Transverse colon (tissue), 4 donors: ENCODE measurements at places on chromosomes 12 and 14.

- no peak overlapping the region for H3K27ac ChIP-seq
- no peak overlapping the region for H3K4me3 ChIP-seq
- no peak for DNase-seq
- no peaks in the 10 kb centered on the region for H3K36me3 ChIP-seq
Measured at GRCh38 chr12:126369487-126370463, 1304.5 kb downstream of the AACS start.

DNA sequence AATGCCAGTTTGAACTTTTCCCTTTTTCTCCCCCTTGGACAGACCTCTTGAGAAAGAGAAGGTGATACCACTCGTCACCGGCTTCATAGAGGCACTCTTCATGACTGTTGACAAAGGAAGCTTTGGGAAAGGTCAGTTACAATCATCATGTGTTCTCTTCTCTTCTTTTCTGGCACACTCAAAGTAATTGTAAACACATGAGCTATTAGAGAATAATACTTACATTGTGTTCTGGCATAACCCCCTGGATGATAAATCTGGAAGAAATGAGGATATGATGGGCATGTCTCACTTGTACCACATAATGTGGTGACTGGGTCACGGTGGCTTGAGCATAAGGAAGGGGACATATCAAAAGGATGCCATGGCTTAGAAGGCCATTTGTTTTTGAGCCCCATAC, 20.0 kb downstream of the UTP20 start:
- peaks cover 28% of the 10 kb centered on the region for H3K36me3 ChIP-seq
- DNase-seq: no peak
- H3K27ac ChIP-seq: no peak overlapping the region
- H3K27me3 ChIP-seq: no peaks in the 10 kb centered on the region
- peaks cover 7% of the 10 kb centered on the region for H3K4me1 ChIP-seq
- no peak overlapping the region for H3K4me3 ChIP-seq

- DNase-seq: no peak
- H3K4me1 ChIP-seq: no peaks in the 10 kb centered on the region
- no peak overlapping the region for H3K4me3 ChIP-seq
Measured at GRCh38 chr14:71885301-71885700, 46.9 kb upstream of the RGS6 start.

DNA sequence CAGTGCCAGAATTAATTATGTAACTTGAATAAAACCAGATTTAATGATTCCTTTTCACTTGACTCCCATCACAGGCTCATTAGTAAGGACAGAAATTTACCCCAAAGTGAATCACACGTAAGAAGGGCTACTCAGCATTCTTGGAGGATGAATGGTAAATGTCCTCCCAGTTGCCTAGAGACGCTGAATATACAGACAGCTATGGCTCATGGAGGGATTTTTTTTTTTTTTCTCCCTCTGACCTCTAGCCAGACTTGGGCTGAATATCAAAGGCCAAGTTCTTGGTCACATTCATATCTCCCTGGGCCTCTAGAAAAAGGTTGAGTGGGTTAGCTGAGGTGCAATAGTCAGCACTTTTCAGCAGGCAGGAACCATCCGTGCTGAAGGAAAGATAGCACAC, 77.5 kb downstream of the PHLDA1 start:
- peaks cover 31% of the 10 kb centered on the region for H3K4me1 ChIP-seq
- H3K4me3 ChIP-seq: no peak overlapping the region
- no peak for DNase-seq
- no peaks in the 10 kb centered on the region for H3K36me3 ChIP-seq

DNA sequence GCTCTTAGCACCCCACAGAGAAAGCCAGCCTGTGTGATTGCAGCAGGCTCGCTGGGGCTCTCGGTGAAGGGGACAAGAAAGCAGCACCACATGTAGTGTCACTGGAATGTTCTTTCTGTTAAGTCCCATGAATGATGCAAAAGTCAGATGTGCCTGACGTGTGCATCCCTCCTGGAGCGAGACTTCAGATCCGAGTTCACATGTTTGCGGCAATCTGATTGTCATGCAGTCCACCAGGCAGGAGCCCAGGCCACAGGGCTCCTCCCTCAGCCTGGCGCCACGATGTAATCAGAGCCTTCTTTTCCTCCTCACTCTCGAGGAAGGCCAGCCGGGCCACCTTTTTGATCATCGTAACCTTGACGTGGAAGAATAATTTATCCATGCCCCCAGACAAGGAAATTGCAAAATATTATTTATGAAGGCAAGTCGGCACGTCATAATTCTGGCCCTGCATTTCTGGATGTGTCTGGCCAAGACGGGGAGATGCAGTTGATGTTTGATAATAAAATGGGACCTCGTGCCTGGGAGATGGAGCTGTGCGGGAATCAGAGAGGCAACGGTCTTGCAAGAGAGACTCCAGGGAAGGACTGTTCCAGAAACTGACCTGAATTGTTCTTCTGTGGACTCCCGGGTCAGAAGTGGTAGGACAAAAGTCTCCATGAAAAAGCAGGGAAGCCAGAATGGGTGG, 214.6 kb downstream of the PHETA1 start:
- H3K36me3 ChIP-seq: no peaks in the 10 kb centered on the region
- H3K27me3 ChIP-seq: peaks cover 5% of the 10 kb centered on the region
- H3K4me1 ChIP-seq: no peaks in the 10 kb centered on the region

DNA sequence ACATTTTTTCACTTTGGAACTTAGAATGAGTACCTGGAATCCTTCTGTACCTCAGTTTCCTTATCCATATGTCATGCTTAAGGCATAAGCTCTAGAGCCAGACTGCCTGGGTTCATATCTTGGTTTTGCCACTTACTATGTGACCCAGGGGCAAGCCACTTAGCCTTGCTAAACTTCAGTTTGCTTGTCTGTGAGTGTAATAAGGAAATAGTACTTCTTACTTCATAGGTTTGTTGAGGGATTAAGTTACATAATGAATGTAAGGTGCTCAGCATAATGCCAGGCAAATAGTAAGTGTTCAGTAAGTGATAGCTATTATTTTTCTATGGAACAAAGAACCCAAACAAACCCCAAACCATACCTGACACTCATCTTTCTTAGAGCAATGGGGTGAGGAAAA, 225.1 kb downstream of the BCAT1 start:
- no peak for DNase-seq
- H3K27me3 ChIP-seq: no peaks in the 10 kb centered on the region
- no peak overlapping the region for H3K27ac ChIP-seq
- H3K36me3 ChIP-seq: no peaks in the 10 kb centered on the region
- H3K4me1 ChIP-seq: no peaks in the 10 kb centered on the region

GRCh38 chr14:104820669-104821228, 19.8 kb downstream of the ZBTB42 start:
- H3K27ac ChIP-seq: no peak overlapping the region
- peak; percentile 65 for DNase-seq
- no peak overlapping the region for H3K4me3 ChIP-seq
- no peaks in the 10 kb centered on the region for H3K27me3 ChIP-seq

GRCh38 chr12:25200703-25201102, 5.7 kb downstream of the ETFRF1 start:
- no peak overlapping the region for H3K27ac ChIP-seq
- no peaks in the 10 kb centered on the region for H3K36me3 ChIP-seq
- H3K4me1 ChIP-seq: peaks cover 10% of the 10 kb centered on the region

DNA sequence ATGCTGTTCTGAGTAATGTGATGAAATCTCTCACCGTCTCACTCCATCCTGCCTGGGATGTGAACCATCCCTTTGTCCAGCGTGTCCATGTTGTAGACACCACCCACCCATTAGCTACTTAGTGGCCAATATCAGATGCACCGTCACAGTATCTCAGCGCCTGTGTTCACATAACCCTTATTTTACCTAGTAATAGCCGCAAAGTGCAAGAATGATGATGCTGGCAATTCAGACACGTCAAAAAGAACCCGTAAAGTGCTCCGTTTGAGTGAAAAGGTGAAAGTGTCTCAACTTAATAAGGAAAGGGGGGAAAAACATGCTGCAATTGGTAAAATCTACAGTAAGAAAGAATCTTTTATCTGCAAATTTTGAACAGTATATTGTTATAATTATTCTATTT, 3.0 kb downstream of the RNASE10 start:
- H3K27ac ChIP-seq: no peak overlapping the region
- H3K4me3 ChIP-seq: no peak overlapping the region
- no peaks in the 10 kb centered on the region for H3K27me3 ChIP-seq

- H3K36me3 ChIP-seq: no peaks in the 10 kb centered on the region
- no peak overlapping the region for H3K4me3 ChIP-seq
- H3K4me1 ChIP-seq: no peaks in the 10 kb centered on the region
- no peak for DNase-seq
- H3K27me3 ChIP-seq: no peaks in the 10 kb centered on the region
Measured at GRCh38 chr14:97306133-97306759, 509.1 kb downstream of the VRK1 start.

- DNase-seq: peak; percentile 29
- no peaks in the 10 kb centered on the region for H3K27me3 ChIP-seq
- no peaks in the 10 kb centered on the region for H3K36me3 ChIP-seq
- H3K4me1 ChIP-seq: peaks cover 3% of the 10 kb centered on the region
- H3K4me3 ChIP-seq: no peak overlapping the region
Measured at GRCh38 chr12:8687846-8688601, 9.8 kb upstream of the RIMKLB start.

GRCh38 chr14:90332271-90332584, 487 bp upstream of the NRDE2 start:
- no peak for DNase-seq
- peak overlapping the region; percentile 96 for H3K4me3 ChIP-seq
- peaks cover 7% of the 10 kb centered on the region for H3K4me1 ChIP-seq
- peak overlapping the region; percentile 89 for H3K27ac ChIP-seq

DNA sequence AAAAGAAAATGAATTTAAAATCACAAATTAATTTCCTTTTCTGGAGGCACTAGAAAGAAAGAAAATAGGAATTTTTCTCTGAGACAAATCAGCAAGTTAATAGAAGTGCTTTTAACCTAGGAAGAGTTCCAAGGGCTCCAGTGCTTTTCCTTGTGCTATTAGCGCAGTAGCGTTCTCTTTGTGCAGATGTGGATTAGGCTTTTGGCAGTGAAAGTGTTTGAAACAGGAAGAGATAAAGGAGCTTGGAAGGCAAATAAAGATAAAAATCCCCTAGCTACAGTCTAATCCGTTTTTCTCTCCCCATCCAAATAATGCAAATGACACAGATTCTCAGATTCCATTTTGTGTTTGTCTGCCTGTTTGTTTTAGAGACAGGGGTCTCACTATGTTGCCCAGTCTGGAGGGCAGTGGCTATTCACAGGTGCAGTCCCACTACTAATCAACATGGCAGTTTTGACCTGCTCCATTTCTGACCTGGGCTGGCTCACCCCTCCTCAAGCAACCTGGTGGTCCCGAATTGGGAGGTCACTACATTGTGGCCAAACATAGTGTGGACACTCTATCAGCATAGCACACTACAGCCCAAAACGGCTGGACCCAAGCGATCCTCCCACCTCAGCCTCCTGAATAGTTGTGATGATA, 166.1 kb downstream of the PAWR start:
- H3K36me3 ChIP-seq: no peaks in the 10 kb centered on the region
- no peak for DNase-seq
- H3K4me1 ChIP-seq: no peaks in the 10 kb centered on the region
- no peak overlapping the region for H3K4me3 ChIP-seq

- H3K4me1 ChIP-seq: no peaks in the 10 kb centered on the region
- H3K36me3 ChIP-seq: no peaks in the 10 kb centered on the region
- H3K27me3 ChIP-seq: no peaks in the 10 kb centered on the region
- DNase-seq: no peak
- no peak overlapping the region for H3K4me3 ChIP-seq
Measured at GRCh38 chr12:42182394-42182793, 37.7 kb upstream of the GXYLT1 start.

GRCh38 chr12:131487388-131488124, 223.3 kb upstream of the SFSWAP start:
- no peaks in the 10 kb centered on the region for H3K36me3 ChIP-seq
- no peaks in the 10 kb centered on the region for H3K4me1 ChIP-seq
- no peak overlapping the region for H3K4me3 ChIP-seq
- H3K27me3 ChIP-seq: no peaks in the 10 kb centered on the region
- no peak overlapping the region for H3K27ac ChIP-seq
- no peak for DNase-seq

DNA sequence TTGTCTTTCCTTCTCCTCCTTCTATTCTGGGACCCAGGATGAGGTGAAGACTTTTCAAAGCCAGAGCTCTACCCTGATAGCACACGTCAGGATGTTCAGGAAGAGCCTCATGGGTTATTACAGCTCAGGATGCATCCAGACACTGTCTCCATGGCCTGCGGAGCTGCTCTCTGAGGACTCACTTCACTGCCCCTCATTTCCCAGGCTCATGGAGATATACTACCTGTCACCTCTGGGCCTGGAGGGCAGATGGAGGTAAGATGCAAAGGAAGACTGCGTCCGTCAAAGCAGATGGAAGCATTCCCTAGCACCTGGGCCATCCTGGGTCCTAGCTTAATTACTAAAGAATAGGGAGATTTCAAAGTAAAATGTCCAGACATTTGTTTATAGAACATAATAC, 32.6 kb downstream of the STON2 start:
- no peaks in the 10 kb centered on the region for H3K36me3 ChIP-seq
- no peaks in the 10 kb centered on the region for H3K4me1 ChIP-seq
- H3K27ac ChIP-seq: no peak overlapping the region
- no peak overlapping the region for H3K4me3 ChIP-seq
- no peak for DNase-seq

DNA sequence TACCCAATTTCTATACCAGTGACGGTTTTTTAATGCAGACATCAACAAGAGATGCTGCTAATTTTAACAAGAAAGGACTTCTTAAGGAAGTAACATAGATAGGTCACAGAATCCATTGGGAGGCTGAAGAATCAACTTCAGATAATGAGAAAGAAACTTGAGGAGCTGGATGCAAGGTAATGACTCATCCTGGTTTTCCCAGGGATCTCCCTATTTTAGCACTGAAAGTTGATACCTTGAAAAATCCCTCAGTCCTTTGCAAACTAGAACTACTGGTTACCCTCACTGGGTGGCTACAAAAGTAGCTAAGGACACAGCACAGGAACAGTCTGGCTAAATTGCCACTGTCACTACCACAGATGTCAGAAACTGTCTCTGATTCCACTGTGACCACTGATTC, 561.9 kb downstream of the FLRT2 start:
- no peaks in the 10 kb centered on the region for H3K27me3 ChIP-seq
- no peak overlapping the region for H3K27ac ChIP-seq
- no peaks in the 10 kb centered on the region for H3K36me3 ChIP-seq
- H3K4me3 ChIP-seq: no peak overlapping the region

DNA sequence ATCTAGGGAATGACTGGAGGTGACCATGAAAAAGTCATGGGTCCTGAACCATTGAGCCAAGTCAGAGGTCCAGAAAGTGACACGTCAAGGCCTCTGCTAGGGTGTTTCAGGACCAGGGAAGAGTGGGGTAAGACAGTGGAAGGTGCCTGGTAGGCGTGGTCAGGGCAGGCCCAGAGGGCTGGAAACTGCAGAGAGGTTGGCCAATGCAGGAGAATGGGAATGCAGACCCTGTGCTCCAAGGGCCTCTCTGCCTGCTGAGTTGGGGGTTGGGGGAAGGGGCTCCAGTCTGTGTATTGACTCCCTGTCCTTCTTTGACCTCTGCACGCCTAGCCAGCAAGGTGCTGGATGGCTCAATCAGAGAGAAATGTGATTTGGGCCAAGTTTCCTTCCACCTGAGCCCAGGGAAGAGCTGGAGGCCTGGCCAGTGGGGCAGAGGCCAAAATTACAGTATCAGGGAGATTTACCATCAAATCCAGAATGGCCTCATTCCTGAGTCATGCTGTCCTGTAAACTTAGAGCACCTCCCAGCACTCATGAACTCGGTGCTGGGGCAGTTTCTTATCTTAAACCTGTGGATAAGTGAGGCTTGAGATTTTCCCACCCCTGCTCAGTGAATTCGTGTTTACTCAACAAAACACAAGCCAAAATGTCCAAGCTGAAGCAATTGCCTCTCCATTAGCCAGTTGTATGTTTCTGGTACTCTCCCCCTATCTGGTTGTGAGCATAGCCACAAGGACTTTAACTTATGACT, 24.4 kb downstream of the IRF2BPL start:
- no peaks in the 10 kb centered on the region for H3K27me3 ChIP-seq
- peaks cover 47% of the 10 kb centered on the region for H3K4me1 ChIP-seq
- no peak overlapping the region for H3K4me3 ChIP-seq

- H3K36me3 ChIP-seq: no peaks in the 10 kb centered on the region
- no peaks in the 10 kb centered on the region for H3K4me1 ChIP-seq
- H3K27me3 ChIP-seq: no peaks in the 10 kb centered on the region
- no peak overlapping the region for H3K27ac ChIP-seq
Measured at GRCh38 chr14:82153689-82154088, 620.0 kb upstream of the SEL1L start.
